Testis (tissue), 5 donors: ENCODE measurements at places on chromosomes 11 and 22. TPM values are rescaled to one million over a fixed set of nuclear protein-coding genes. Genes with fewer than 3 reads are reported as not detected.

- no peak for DNase-seq
Observed at GRCh38 chr22:29331213-29331612, 15.7 kb upstream of the RASL10A start.

DNA sequence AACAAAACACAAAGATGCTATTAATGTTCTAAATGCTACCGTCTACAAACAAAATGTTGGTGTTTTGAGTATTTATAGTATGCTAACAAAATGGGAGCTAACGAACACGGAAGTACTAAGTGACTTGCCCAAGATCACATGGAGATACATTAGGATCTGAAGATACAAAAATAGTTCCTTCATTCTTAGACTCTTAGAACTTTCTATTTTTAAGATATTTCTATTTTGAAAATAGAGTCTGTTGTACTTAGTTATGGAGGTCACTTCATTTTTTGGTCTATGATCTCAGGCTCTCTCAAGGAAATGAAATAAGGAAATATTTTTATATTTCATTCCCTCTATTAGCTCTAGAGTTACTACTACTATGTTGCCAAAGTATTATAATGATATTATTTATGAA is 64.2 kb downstream of the APOL5 start:
- no peak for DNase-seq

GRCh38 chr11:78039919-78040671 is 17.0 kb upstream of the KCTD14 start:
- DNase-seq = peak; percentile 68

DNA sequence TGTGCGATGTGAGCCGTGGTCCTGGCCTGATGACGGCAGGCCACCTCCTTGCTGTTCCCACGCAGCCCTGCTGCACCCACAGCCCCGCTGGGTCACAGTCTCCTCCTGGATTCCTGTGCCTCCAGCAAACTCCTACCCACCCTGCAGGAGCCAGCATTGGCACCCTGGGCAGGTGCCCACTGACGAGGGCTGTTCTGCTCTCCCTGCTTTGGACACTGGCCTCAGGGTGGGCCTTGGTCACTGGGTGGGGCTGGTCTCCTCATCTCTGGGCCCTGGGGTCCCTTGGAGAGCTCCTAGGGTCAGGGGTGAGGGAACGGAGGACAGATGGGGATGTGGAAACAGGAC is 12.7 kb downstream of the TSPAN4 start:
- DNase-seq = no peak

GRCh38 chr11:74714904-74715303 is 16.3 kb downstream of the CHRDL2 start:
- no peak for DNase-seq

- peak; percentile 62 for DNase-seq
Observed at GRCh38 chr11:111454561-111455192, 57.5 kb downstream of the BTG4 start.

DNA sequence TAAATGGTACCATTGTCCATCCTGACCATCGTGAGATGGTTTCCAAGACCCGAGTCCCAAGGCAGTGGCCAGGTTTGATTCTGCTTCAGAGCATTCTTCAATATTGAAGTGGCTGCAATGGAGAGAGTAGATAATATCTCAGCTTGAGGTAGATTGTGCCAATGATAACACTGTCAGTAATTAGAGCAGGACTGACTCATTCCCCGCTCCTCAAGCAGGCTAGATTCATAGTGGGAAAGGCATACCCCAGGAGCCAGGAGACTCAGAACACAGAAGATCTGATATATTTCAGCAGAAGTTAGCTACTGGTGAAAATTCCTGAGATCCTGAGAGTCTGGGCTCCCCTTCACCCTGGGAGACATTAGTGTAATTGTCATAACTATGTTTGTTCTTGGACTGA is 55.6 kb upstream of the LARGE1 start:
- DNase-seq = no peak

- DNase-seq = no peak
Observed at GRCh38 chr11:19957294-19957943, 202.9 kb downstream of the DBX1 start.

- DNase-seq = no peak
Observed at GRCh38 chr11:103344886-103345285, 235.7 kb downstream of the DYNC2H1 start.

DNA sequence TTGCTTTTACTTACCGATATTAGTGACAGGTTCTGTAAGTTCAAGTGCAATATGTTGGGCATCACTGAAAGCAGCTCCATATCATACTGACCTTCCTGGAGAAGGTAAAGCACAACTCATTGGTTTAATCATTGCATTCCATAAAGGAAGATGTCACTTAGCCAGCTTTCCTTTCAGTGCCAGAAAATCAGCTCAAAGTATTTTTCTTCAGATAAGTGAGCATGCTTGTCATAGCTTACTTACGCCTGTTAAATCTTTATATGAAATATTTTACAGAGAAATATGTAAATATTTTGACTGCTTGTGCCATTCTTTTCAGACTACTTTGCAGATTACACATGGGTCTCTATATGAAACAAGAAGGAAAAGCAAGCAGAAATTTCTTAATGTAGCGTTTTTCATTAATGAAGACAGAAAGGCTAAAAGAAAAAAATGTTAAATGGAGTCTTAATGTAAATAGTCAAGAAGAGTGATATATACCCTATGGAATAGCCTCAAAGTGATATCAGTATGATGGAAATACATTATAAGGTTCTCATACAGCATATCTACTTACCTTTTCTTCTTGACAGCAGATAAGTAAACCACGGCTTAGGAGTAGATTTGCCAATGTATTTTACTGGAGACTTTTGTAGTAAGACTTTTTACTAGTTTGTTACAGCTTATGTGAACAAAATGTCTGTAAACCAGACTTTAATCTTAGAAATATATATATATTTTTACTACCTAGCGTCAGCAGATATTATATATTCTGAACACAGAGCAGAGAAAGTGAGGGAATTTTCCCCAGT is 649.7 kb downstream of the METTL15 start:
- no peak for DNase-seq

- no peak for DNase-seq
Observed at GRCh38 chr22:44270556-44270880, 42.2 kb downstream of the SHISAL1 start.

- no peak for DNase-seq
Observed at GRCh38 chr11:70637949-70638583, 239.7 kb downstream of the CTTN start.

GRCh38 chr11:45573728-45574127 is 91.7 kb downstream of the CHST1 start:
- DNase-seq = no peak

The NTM gene
- 1.8 TPM for polyA plus RNA-seq

The USP2 gene
- polyA plus RNA-seq = 168 TPM

The GGTLC2 gene
- polyA plus RNA-seq = 4.5 TPM

The TYR gene
- 0.24 TPM for polyA plus RNA-seq

The NCF4 gene
- polyA plus RNA-seq = 7.1 TPM

The HYLS1 gene
- 34.2 TPM for polyA plus RNA-seq

The FOLH1 gene
- 1.6 TPM for polyA plus RNA-seq

The RAB39A gene
- 2.0 TPM for polyA plus RNA-seq

The CARD18 gene
- 0.92 TPM for polyA plus RNA-seq
